ENCODE measurements at places on chromosomes 5 and 9.
A peak's percentile ranks its signal among the peaks of the same experiment; 100 is the strongest.

DNA sequence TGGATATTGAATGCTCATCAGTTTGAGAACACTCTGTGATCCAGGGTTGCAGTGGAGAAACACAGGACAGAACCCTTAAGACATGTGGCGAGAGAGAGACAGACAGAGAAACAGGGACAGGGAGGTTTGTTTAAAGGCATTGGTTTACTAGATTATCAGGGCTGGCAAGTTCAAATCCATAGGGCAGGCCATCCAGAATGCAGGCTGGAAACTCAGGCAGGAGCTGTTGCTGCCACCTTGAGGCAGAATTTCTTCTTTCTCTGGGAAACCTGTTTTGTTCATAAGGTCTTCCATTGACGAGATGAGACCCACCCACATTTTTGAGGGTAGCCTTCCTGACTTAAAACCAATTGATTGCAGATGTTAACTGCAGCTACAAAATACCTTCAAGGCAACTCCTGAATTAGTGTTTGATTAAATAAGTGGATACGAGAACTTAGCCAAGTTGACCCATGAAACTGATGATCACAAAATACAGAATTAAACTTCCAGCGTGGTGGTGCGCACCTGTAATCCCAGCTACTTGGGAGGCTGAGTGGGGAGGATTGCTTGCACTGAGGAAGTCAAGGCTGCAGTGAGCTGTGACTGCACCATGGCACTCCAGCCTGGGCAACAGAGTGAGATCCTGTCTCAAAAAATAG lies 55.9 kb downstream of the NSUN2 start:
- DNase-seq, result peak; percentile 60

- no peak for DNase-seq
These were observed 97.3 kb upstream of the DMRT1 start for GRCh38 chr9:744046-744712.

DNA sequence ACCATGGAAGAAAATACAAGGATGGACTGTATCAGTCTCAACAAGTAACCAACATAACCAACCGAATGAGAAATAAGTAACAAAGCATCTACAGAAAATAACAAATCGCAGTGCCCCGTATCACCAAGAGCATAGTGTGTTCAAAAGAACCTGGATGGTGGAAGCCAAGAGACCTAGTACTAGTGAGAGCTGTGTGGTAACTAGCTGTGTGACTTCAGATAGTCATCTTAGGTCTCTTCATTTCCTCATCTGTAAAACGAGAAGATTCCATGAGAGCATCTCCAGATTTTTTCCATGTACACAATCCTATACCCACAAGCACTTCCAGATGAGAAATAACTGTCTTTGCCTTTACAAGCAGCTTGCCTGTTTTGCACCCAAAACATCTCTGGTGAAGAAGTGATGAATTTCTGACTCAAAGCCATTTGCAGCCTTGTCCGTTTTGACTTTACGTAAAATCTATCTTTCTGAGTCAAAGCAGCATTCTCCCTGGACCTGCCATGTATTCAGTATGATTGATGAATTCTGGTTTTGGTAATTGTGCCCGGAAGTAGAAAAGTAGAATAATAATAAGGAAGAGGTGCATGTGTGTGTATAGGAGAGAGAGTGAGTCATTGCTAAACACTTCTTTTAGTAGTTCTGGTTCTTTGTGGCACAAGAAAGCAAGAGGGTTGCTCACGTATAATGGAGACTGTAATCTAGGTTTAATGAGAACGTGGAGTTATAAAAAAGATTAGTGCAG lies 41.0 kb downstream of the AOPEP start:
- DNase-seq, result no peak

GRCh38 chr9:32172256-32172655 lies 212.2 kb upstream of the ACO1 start:
- no peak for DNase-seq

- no peak for DNase-seq
These were observed 820.5 kb downstream of the PTPRD start for GRCh38 chr9:9792144-9792857.

All from NCI-H1930 (cell line).